ENCODE measurements at places on chromosomes 7 and 10.

- DNase-seq, result no peak
These were observed 30.9 kb downstream of the NMT2 start for GRCh38 chr10:15137636-15138035.

DNA sequence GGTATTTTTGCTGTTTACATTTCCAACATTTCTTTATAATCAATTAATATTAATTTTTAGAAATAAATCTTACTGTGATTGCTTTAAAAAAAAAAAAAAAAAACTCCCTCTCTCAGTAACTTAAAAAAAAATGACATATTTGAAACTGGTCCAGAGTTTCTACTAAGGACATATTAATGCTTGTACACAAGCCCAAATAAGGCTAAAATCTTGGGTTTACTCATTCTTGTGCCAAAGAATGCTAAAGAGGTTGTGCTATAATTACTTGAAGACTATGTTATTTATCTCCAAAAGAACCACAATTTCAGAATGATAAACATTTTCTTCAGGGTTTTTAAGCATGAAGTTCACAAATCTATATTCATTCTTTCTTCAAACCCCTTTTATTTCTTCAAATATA is 39.4 kb upstream of the PHF14 start:
- DNase-seq, result no peak

GRCh38 chr7:93736668-93737369 is 153.7 kb downstream of the TFPI2 start:
- DNase-seq, result no peak

DNA sequence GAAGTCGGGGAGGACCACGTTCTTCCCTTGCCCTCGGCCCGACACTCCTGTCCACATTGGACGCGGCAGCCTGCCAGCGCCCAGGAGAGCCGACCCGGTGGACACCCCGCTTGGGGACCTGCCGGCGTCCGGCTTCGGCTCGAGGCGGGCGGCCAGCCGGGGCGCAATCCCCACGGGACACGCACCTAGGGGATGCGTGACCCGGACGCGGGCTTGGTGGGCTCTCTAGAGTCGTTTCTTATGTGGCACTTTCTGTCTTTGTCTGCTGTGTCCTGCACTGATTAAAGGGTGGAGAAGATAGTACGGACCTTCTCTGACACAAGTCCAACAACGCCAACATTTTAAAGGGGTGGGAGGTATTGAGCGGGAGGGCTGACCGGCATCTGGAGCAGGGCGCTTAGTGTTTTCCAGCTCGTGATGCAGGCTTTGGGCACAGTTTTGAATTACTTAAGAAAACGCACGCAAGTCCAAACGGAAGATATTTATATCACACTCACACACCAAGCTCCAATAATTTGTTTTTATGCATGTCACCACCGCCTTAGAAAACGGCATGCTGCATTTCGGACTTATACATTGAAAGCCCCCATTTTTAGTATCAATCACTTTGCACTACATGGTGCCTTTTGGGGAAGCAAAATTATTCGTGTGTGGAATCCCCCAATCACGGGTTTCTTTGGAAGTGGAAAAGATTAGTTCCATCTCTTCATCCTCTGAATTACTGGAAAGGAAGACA is 3.9 kb upstream of the SPAG6 start:
- DNase-seq, result no peak

GRCh38 chr7:99767662-99768061 is 16.3 kb downstream of the CYP3A4 start:
- DNase-seq, result no peak

DNA sequence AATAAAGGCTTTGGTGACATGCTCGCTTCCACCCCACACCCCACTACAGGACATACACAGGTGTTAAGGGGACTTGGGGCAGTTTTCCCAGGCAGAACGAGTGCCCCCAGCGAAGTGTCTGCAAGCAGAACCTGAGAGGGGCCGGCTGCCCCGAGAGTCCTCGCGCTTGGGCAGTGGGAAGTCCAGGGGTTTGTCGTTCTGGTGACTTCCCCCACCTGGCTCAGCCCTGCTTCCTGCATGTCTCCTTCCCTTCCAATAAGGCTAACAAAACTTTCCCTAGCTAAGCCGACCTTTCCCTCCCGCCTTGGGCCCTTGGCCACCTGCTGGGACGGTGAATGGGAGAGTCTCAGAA is 916 bp downstream of the VWA2 start:
- DNase-seq, result no peak

GRCh38 chr10:71584902-71585563 is 134.5 kb downstream of the C10orf105 start:
- DNase-seq, result no peak

- no peak for DNase-seq
These were observed 72.8 kb upstream of the NXPH1 start for GRCh38 chr7:8360564-8361153.

- DNase-seq, result no peak
These were observed 186.0 kb upstream of the AKR1E2 start for GRCh38 chr10:4639960-4640359.

GRCh38 chr7:155776606-155777005 is 35.7 kb downstream of the SHH start:
- no peak for DNase-seq

- DNase-seq, result no peak
These were observed 6.2 kb downstream of the PARP12 start for GRCh38 chr7:140056431-140057142.

- no peak for DNase-seq
These were observed at the start of gene PHYHIPL for GRCh38 chr10:59176241-59177030. Gene PHYHIPL (plus strand): TSS chr10:59176643. CDS start chr10:59176854, 211 bp downstream.

DNA sequence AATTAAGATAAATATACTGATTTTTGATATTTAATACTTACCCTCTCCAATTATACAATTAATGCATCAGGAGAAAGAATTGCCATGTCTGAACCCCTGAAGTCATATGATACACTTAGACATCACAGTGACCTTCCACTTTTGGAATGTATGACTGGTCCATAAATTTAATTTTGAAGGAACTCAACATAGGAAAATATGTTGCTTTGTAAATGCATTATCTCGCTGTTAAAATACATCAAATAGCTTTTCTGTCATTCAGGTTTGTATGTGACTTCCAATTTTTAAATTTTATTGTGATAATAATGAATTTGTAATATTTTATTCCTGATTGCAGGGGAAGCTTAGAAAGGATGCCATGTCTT is 631.9 kb upstream of the ANKRD30A start:
- DNase-seq, result no peak

DNA sequence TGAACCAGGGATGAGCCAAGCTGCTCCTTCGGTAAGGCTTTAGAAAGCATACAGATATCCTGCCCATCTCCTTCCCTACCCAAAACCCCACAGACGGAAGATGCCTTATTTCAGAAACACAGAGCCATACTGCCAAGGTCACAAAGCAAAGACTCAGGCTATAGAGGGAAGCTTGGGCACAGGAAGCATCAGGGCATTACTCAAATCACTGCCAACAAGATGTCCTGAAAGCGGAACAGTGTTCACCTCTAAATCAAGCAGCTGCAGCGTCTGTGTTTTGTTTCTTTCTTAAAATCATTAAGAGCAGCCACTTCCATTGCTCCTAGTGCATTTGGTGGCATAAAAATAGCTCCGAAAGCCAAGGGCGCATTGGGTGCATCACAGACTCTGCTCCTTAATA is 307.3 kb downstream of the SORCS1 start:
- DNase-seq, result no peak

GRCh38 chr10:15990535-15991129 is 130.3 kb upstream of the MINDY3 start:
- DNase-seq, result no peak

DNA sequence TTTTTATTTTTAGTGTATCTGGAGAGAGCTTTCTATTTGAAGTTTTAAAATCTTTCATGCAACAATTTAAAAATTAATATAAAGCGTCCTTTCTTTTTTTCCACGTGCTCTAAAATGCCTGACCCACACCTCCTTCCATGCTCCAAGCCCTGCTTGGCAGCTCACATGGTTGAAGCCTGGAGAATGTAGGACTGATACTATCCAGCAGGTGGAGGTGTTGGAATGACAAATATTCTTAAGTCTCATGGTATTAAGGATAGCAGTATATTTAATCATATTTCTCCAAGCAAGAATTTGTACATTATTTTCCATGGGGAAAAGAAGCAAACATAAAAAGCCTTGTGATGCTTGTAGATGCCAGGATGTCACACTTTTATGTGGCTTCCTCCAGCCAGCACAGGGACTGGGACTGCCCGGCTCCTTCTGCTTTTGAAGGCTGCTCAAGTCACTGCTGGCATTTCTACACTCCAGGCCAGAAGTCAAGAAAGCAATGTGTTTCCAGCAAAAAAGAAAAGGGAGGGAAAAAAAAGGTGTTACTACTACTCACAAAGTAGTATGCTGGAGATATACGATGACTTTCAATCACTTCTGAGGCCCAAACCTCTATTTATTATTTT is 49.7 kb downstream of the BZW2 start:
- no peak for DNase-seq

- DNase-seq, result no peak
These were observed 102.0 kb downstream of the STRA8 start for GRCh38 chr7:135335628-135336139.

- no peak for DNase-seq
These were observed 491.7 kb downstream of the CCSER2 start for GRCh38 chr10:84820120-84820519.

DNA sequence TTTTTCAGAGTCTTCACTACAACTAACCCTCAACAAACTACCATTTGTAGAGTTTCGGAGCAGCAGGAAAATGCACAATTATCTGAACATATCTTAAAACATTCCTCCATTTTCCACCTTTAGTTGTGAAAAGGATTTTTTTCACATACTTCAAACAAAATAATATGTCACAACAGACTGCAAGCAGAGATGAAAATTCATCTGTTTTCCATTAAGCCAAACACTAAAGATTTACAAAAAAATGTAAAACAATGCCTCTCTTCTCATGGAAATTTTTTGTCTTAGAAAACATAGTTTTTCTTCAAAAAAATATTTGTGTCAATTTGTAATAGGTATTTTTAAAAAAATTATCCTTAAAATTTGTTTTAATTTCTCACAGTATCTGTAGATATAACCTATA is 98.9 kb downstream of the ARHGAP12 start:
- DNase-seq, result no peak

DNA sequence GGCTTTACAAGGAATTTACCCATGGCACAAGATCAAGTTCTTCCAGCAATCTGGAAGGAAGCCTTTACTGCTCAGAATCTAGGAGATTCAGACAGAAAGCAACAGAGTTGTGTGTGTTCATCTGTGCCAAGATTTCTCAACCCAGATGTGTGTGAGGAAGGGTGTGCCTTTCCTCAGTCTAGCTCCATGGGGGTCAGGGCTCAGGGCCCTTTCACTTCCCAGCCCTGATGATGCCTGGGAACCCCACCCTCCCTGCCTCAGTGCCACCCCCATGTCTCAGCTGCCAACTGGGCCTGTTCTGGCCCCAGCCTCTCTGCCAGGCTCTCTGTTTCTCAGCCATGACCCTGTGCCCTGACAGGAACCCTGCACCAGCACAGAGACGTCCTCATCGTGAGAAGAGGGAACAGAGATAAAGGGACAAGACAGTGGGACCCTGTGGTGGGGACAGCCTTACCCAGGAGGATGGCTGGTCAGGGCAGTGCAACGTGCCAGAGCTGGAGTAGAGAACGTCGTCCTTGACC is 102.0 kb downstream of the VIPR2 start:
- no peak for DNase-seq

GRCh38 chr7:114653364-114654088 is 238.9 kb downstream of the FOXP2 start:
- no peak for DNase-seq

- no peak for DNase-seq
These were observed 39.7 kb downstream of the TAC1 start for GRCh38 chr7:97771576-97771975.

- no peak for DNase-seq
These were observed 15.9 kb downstream of the URGCP start for GRCh38 chr7:43890468-43890867.

DNA sequence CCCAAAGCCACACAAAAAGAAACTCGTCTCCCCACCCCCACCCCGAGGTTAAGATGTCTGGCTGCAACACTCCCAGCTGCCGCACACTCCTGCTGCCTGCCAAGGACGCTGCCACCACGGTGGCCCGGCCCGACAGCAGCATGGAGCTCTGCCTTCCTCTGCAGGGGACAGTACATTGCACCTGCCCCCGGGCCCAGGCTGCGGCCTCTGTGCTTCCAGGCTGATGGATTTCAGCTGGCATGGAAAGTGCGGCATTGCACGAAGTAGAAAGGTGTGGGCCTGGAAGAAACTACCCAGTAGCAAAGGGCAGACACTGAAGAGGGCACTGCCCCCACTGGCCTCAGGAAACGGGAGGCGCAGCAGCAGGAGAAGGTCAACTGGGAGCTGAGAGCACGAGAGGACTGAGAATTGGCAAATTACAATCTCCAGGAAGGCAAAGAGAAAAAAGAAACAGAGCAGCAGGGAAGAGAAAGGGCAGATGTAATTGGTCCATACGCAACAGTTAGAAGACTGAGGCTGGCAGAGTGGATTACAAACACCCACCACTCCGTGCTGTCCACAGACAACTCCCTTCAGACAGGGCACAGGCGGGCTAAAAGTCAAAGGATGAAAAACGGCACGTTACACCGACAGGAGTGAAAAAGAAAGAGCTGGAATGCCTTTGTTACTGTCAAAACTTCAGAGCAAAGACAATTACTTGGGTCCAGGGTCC is 117.1 kb upstream of the DIP2C start:
- DNase-seq, result no peak

GRCh38 chr10:13769946-13770345 is 183.2 kb downstream of the PRPF18 start:
- no peak for DNase-seq

DNA sequence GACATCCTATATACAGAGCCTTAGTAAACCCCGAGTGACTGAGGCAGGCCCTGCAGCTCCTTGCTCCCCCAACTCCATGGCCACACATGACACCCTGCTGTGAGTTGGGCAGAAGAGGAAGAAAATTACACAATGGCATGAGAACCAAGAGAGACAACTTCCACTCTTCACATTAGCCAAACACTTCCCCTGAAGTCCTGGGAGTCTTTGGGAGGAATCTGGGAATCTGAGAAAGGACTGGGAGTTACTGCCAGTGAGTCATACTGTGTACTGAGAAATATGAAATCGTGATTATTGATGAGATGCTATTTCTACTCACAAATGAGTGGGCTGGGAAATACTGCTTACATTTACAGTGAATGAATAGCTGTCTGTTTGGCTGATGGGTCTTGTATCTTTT is 116.6 kb downstream of the SPAG6 start:
- no peak for DNase-seq

- DNase-seq, result no peak
These were observed 70.0 kb upstream of the COL13A1 start for GRCh38 chr10:69731698-69732097.

GRCh38 chr7:138030679-138031351 is 28.9 kb upstream of the CREB3L2 start:
- no peak for DNase-seq

DNA sequence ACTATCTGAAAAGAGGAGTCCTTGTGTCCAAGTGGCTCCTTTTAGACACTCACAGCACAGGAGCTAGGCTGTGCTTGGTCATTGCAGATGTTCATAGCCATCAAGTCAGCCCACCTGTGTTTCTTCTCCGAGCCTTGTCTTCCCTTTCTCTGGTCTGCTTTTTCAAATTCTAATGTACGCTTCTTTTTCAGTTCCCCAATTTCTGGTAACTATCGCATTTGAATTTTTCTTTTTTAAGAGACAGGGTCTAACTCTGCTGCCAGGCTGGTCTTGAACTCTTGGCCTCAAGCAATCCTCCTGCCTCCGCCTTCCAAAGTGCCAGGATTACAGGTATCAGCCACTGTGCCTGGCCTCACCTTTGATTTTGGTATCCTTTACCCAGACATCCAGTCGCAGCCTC is 18.9 kb downstream of the APBB1IP start:
- DNase-seq, result no peak

- DNase-seq, result peak; percentile 27
These were observed at the start of gene PTPRE for GRCh38 chr10:127906548-127907377. Gene PTPRE (plus strand): TSS chr10:127907103. CDS start chr10:128040882, 133,779 bp downstream.

GRCh38 chr10:125548356-125548755 is 134.6 kb downstream of the TEX36 start:
- no peak for DNase-seq
